ENCODE measurements at places on chromosomes 11 and 22. TPM values are rescaled to one million over a fixed set of nuclear protein-coding genes. Genes with fewer than 3 reads are reported as not detected.

The TCN1 gene
- polyA plus RNA-seq = 0.23 TPM

The BTG4 gene
- polyA plus RNA-seq = not detected

The TUBA8 gene
- polyA plus RNA-seq = 25.1 TPM

The BMAL1 gene
- 12.1 TPM for polyA plus RNA-seq

The TBX10 gene
- polyA plus RNA-seq = not detected

The SESN3 gene
- 110 TPM for polyA plus RNA-seq

The HPS5 gene
- polyA plus RNA-seq = 11.1 TPM

The SMTNL1 gene
- polyA plus RNA-seq = 246 TPM

The FLRT1 gene
- polyA plus RNA-seq = 2.9 TPM

The RIBC2 gene
- 1.8 TPM for polyA plus RNA-seq

All from forelimb muscle (tissue), 1 donor.